ENCODE measurements at places on chromosomes 13 and 19. TPM values are rescaled to one million over a fixed set of nuclear protein-coding genes. Genes with fewer than 3 reads are reported as not detected.
A peak's percentile ranks its signal among the peaks of the same experiment; 100 is the strongest.

DNA sequence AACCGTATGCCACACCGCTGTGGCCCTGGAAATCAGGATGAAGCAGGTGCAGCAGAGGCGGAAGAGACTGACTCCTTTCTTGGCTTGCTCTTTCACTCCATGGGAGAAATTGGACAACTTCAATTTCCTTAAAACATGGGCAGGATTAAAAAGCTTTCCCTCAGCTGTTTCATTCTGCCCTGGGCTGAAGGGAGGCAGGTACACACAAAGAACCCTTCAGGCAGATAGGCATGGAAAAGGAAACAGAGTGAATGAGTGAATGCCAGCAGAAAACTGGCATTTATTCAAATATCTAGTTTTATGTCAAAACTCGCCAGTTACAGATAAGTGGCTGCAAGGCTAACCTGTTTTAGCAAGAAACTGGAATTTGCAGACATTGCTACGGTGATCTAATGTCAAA is 71.0 kb upstream of the SLC15A1 start:
- no peak for DNase-seq

- peak; percentile 45 for DNase-seq
Observed at GRCh38 chr13:114131583-114132418, 622 bp downstream of the RASA3 start.

- no peak for DNase-seq
Observed at GRCh38 chr19:51448011-51448410, 10.2 kb downstream of the SIGLEC8 start.

- DNase-seq: no peak
Observed at GRCh38 chr13:72122661-72123255, 255.8 kb upstream of the DACH1 start.

- no peak for DNase-seq
Observed at GRCh38 chr13:100517728-100518127, 70.9 kb downstream of the GGACT start.

DNA sequence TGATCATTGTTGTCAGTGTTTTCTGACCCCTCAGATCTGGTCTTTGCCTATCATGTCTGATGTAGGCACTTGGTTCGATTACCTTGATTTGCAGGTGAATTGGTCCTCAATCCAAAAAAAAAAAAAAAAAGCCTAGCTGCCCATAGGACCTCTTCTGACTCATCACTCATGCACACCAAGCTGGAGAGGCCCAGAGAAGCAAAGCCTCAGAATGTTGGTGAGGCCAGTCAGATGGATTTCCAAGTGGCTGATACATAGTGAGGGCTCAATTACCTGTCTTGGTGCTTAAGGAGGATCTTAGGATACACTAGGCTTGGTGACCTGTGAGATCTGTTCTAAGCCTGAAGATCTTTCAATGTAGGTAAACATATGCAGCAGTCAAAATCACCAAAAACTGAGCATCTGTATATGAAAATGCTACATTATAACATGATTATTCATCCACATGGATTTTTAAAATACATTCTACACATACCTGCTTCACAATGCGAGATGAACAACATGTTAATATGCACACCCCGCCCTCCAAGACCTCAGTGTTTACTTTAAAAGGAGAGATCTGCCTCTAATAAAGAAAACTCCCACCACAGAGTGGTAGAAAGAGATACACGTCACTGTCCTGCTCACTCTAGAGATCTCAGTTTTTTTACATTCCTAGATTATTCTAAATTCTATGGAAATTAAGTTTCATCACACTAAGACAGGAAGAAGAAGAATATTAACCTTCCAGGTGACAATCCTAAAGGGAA is 79.9 kb upstream of the RAP2A start:
- DNase-seq: peak; percentile 78

DNA sequence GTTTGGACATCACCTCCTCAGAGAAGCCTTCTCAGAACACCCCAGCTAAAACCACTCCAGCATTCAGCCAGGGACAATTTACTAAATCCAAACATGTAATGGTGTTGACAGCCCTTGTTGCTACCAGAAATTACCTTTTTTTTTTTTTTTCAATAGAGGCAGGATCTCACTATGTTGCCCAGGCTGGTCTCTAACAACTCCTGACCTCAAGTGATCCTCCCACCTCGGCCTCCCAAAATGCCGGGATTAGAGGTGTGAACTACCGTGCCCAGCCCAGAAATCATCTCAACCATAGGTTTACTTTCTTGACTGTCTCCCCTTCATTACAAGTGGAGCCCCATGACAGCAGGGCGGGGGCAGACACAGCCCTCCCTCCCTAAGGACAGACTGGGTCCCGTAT is 9.2 kb downstream of the CLIP3 start:
- no peak for DNase-seq

- DNase-seq: no peak
Observed at GRCh38 chr19:16896146-16897028, 7.6 kb downstream of the F2RL3 start.

DNA sequence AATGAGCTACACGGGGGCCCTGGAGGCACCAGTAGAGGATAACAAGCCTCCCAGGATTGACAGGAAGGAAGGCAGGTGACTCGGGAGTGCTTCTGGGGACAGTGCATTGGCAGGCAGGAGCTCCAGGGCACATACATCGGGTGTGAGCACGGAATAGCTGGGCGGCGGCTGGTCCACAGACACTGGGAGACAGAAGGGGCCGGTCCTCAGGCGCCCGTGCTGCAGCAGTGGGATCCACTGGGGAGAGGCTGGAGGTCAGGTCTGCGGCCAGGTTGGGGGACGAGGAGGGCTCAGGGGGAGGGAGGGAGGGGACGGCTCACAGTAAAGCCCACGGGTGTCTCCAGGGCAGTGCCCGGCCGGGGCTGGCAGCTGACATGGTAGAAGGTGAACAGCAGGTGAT is 2.1 kb upstream of the ANGPTL8 start:
- no peak for DNase-seq

DNA sequence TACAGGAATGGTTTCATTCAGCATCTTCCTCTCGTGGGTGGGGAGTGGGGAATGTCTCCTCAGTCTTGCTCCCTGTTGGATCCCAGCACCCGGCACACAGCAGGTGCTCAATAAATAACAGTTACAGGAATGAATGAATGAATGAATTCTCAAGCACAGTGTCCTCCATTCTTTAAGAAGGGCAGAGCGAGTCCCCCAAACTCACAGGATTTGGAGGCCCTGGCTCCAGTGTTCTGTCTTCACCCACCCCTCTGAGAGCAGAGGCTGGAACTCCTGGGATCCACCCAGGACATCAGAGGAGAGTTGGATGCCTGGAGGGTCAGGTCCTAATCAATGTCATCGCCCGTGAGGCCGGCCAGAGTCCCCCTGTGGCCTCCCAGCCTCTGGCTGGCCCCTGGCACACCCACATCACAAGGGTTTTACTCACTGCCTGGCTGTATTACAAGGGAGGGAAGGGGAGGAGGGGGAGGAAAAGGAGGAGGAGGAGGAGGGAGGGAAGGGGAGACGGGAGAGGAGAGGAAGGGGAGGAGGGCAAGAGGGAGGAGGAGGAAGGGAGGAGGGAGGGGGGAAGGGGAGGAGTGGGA is 8.7 kb upstream of the CREB3L3 start:
- peak; percentile 71 for DNase-seq

DNA sequence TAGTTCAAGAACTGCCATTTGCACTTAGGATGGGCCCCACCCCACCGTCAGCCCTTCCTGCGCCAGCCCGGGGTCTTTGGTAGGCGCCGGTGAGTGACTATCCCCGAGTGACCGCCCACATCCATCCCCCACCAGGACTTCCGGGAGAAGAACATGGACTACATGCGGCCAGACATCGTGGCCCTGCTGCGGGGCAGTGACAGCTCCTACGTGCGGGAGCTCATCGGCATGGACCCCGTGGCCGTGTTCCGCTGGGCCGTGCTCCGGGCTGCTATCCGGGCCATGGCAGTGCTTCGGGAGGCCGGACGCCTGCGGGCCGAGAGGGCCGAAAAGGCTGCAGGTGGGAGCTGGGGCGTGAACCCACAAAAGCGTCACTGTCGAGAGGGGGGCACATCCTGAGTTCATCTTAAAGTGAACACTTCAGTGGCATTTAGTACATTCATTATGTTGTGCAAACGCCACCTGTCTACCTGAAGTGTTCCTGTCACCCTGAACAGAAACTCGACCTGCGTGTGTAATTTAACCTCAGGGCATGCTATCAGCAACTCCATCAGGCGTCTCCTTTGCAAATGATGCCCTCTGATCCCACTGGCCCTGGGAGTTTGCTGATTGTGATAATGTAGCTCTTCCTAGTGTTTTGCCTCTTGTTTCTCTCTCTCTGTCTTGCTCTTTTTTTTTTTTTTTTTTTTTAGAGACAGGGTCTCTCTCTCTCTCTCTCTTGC is 42.4 kb upstream of the USE1 start:
- no peak for DNase-seq

GRCh38 chr19:48999481-49000325 is 6.0 kb downstream of the RUVBL2 start:
- peak; percentile 50 for DNase-seq

DNA sequence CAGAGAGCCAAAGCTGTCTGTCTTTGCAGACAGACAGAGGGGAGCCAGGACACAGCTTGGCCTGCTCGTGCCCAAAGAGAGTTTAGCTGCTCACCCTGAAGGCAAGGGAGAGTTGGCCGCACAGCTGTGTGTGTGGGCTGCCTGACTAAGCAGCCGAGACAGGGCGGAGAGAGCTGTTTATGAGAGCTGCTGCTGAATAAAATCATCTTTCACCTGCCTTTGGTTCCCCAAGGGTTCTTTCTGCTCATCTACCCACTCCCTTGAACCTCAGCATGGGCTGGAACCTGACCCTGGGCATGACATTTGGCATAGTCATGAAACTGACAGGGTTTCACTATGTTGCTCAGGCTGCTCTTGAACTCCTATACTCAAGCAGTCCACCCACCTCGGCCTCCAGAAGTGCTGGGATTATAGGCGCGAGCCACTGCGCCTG is 98.2 kb downstream of the RBM26 start:
- peak; percentile 3 for DNase-seq

- DNase-seq: no peak
Observed at GRCh38 chr13:106277484-106278154, 257.8 kb downstream of the EFNB2 start.

GRCh38 chr19:39111593-39112199 is 13.9 kb upstream of the PAK4 start:
- DNase-seq: peak; percentile 59

DNA sequence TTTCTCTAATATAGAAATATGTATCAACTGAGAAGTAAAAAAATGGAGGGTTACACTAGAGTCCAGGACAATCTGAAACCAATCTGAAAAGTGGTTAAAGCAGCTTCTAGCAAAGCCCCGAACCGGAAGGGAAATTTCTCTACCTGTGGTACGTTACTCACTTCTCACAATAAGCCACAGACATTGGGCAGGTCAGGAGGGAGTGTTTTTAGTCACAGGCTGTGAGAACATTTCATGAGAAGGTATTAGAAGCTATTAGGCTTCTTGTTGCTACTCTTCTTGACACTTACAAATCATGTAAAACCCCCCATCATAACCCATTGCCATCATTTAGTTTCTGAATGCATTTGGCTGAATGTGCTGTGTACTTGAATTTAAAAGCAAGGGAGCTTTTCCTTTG is 120.9 kb downstream of the NUFIP1 start:
- DNase-seq: no peak

GRCh38 chr13:108595436-108596274 is 33.8 kb upstream of the MYO16 start:
- DNase-seq: no peak

DNA sequence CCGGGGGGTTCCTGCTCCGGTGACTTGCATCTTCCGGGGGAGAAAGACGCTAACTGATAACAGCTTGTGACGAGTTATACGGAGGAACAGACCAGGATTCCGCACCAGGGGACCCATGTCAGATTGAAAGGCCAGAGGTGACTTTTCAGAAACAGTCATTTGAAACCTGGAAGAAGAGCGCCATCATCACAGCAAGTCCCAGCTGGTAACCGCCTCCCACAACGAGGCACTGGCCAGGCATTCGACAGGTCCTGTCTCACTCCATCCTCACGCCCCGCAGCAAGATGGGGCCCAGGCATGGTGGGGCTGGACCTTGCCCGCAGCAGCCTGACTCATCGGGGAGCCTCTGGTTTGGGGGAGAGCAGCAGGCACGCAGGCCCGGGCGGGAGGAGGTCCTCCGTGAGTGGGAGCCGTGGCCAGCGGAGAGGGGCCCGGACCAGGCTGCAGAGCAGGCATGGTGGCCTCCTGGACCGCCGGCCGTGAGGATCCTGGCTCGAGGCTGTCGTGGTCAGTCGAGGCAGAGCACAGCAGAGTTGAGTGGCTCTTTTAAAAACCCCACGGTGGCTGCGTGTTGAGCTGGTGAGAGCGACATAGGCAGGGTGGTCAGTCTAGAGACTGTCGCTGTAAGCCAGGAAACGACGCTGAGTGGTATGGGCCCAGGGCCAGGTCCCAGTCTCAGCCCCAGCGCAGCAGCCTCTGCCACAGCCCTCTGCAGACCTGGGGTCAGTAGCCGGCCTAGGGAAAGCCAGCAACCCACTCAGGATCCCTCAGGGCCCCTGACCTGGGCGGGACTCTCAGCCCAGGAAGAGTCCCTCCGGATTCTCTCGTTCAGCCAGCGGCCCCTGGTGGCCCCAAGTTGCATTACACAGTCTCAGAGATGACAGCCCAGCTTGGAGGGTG is 94.9 kb upstream of the MCF2L start:
- DNase-seq: peak; percentile 56

DNA sequence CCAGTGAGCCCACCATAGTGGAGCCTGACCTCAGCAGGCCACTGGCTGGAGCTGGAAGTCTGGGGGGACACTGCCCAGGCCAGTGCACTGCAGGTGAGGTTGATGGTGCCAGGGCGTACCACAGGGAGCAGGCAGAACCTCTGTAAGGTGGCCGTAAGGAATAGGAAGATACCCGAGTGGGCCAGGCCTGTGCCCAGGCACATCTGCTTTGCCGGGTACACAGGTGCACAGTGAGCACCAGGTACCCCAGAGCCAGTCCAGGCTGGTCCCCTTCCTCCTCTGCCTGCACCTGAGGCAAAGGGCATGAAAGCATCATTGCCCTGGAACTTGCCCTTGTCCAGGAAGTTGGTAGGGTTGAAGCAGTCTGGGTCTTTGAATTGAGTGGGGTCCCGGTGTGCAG is 9.5 kb downstream of the EGLN2 start:
- no peak for DNase-seq

GRCh38 chr13:25231517-25231916 is 55.8 kb downstream of the MTMR6 start:
- no peak for DNase-seq

The SIGLEC12 gene
- not detected for total RNA-seq

The LILRB5 gene
- not detected for total RNA-seq

The COL4A1 gene
- total RNA-seq: 99.9 TPM

The ZNF728 gene
- total RNA-seq: not detected

The ZNF442 gene
- 3.8 TPM for total RNA-seq

The FFAR1 gene
- total RNA-seq: not detected

The RFPL4A gene
- total RNA-seq: not detected

The FUT3 gene
- total RNA-seq: not detected

The C1QTNF9 gene
- total RNA-seq: not detected

The ETV2 gene
- total RNA-seq: not detected

The PSG1 gene
- 11.0 TPM for total RNA-seq

The NPAS1 gene
- 0.37 TPM for total RNA-seq

The CLDN10 gene
- 0.39 TPM for total RNA-seq

All from M059J (cell line).